ENCODE measurements at places on chromosomes 2 and 18.
A peak's percentile ranks its signal among the peaks of the same experiment; 100 is the strongest.

DNA sequence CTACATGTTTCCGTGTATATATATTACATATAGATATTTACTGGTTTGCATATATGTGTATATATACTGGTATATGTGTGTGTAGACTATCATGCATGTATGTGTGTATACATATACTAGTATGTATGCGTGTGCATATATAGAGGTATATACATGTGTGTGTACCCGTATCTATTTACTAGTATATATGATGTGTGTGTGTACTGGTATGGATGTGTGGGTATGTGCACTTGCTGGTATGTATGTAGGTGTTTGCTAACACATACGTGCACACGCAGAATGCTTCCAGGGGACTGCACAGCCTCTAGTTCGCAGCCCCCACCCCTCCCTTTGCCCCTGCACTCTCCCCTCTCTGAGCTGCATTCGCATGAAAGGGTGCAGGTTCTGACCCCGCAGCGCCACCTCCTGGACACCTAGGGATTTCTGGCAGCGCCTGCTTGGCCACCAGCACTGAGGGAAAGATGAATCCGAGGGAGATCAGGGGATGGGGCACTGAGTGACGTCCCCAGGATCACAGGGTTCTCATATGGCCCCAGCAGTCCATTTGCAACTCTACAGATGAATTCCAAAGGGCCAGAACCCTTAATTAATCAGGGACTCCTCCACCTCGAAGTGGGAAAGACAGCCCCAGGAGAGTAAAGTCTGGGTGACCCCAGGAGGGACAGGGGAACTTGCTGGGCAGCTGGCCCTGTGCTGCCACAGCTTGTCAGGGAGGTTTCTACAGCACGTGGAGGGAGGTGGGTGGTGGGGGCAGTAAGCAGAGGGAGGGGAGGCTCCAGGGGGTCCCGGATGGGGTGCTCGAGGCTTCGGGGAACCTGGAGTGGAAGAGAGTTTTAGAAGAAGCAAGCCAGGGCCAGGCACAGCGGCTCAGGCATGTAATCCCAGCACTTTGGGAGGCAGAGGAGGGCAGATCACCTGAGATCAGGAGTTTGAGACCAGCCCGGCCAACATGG is 66.8 kb upstream of the ASAP2 start:
- DNase-seq, result no peak

DNA sequence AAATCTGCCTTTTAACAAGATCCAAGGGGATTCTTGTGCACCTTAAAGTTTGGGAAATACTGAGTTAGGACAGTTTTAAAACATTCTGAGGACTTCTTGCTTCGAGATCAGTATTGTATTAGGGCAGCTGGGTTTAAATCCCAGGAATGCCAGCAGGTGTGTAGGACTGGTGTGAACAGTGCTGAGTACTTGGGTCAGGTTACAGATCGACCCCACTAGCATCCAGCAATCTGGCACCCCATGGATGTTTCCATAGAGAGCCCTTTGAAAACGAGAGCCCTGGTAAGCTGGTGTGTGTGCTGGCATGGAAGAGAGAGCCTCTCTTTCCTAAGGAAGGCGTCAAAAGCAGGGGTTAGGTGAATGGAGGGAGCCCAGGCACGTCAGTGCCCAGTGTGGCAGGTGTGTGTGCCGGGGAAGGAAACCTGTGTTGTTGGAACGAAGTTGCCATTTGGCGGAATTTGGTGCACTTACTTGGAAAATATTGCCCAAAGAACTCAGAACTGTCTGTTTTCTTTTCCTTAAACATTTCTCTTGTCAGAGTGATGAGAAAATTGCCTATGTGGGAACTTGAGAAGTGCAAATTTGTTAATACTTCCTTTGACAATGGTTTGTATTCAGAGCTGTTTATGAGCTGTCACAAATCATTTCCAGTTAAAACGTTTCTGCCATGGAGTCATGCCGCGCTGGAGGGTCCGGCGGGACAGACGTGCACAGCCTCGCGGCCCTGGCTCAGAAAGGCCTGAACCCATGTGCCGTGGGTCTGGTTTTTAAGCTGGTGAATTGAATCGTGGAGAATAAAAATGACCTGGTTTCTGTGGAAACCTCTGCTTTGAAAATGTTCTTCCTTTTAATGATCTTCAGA is 38.1 kb downstream of the LDLRAD4 start:
- DNase-seq, result no peak

DNA sequence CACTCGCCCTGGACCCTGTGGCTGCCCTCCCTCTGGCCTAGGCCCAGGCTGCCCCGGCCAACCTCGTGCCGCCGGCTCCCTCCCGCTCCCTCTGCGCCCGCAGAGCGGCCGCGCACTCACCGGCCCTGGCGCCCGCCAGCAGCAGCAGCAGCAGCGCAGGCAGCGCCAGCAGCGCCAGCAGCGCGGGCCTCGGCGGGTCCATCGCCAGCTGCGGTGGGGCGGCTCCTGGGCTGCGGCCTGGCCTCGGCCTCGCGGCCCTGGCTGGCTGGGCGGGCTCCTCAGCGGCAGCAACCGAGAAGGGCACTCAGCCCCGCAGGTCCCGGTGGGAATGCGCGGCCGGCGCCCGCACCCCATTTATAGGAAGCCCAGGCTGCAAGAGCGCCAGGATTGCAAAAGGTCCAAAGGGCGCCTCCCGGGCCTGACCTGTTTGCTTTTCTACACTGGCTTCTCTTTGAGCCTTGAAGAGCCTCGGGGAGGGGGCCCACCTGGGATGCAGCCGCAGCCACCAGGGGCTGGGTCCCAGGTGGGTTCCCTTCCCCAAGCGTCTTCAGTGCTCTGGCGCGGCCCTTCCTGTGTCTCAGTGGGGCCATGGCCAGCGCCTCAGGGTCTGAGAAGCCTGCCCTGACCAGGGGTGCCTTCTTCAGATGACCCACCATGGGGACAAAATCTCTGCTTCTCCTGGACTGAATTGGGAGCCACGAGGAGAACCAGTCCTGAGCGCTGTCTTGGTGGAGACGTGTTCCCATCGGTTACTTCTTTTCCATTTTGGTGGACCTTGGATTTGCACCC is at the start of gene APOB:
APOB (minus strand) TSS at position 330 of the 789 bp plus-strand sequence; CDS start at position 202, 128 bp downstream.
- no peak for DNase-seq

- DNase-seq, result no peak
These were observed 6.2 kb downstream of the COPS9 start for GRCh38 chr2:240129731-240130392.

GRCh38 chr2:11810237-11810977 is 64.0 kb downstream of the LPIN1 start:
- no peak for DNase-seq

DNA sequence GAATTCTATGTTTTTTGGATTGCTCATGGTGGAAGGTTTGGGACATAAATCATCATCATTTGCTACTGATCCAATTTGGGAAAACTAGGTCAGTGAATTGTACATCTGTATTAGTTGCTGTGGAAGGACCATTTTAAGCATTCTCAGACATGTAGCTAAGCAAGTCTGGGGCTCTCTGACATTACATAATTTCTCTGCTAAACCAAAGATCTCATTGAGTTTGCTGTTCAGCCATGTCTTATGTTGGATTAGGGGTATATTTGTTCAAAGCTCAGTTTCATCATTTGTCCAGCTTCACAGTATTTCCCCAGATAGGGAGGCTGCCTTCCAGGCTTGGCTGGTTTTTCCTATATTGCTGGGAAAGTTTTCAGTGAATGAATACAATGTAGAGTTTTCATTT is 399.7 kb downstream of the MTX2 start:
- no peak for DNase-seq

- no peak for DNase-seq
These were observed 157.2 kb upstream of the COPS8 start for GRCh38 chr2:236928380-236929037.

DNA sequence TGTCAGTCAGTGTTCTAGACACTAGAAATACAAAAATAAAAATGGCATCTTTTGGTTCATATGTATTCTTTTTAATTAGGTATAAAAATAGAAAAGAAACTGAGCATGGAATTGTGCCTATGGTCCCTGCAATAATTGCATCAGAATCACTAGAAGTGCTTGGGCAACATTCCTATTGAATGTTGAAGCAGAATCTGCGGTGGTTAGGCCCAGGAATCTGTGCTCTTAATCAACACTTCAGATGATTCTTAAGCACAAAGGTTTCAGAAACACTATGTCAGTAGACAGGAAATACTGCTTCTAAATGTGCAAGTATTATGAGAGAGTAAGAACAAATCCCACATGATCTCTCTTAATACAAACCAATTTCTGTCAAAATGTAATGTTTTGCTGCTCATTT is 20.3 kb upstream of the RBBP8 start:
- no peak for DNase-seq

DNA sequence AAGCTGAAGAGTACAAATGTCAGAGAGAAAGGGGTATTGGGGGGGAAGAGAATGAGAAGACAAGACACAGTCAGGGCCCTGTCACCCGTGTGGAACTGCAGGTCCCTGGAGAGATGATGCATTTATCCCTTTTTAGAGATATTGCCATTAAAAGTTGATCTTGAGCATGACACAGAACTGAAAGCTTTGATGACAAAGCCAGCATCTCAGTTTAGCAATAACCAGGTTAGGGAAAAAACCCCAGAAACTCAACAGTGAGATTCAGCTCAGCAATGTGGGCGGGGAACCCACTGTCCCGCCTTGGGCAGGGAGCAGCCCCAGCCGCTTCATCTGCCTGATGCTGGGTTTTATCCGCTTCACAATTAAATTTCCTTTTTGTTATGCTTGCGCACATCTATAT is 181.1 kb downstream of the NEDD4L start:
- DNase-seq, result no peak

DNA sequence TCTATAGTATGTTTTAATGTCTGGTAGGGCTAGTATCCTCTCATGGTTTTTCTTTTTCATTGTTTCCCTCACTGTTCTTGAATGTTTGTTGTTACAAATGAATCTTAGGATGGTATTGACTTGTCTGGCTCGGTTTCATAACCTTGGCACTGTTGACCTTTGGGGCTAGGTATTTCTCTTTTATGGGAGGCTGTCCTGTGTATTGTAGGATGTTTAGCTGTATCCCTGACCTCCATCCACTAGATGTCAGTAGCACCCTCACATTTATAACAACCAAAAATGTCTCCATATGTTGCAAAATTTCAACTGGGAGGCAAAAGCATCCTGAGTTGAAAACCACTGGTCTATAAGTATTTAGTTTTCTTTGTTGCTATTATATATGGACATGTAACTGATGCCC is 7.0 kb upstream of the AOX1 start:
- DNase-seq, result peak; percentile 10

DNA sequence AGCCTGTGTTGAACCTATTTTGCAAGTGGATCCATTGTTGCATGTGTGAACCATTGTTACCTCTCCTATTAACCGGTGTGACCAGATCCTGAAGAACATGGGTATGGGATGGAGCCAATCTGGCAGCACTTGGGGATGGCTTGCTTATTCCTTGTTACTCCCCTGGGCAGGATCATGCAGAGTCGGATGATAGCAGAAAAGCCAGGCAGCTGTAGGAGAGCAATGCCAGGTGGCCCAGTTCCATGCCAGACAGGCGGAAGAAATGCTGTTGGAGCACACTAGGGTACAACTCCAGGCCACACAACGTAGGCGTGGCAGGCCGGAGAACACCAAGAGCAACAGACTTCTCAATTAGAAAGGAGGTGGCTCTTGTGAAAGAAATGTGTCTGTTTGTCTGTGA is 16.3 kb upstream of the MYO1B start:
- DNase-seq, result no peak

- DNase-seq, result no peak
These were observed 50.9 kb downstream of the DCDC2C start for GRCh38 chr2:3754280-3754679.

GRCh38 chr2:230459216-230459615 is 43.2 kb downstream of the SP100 start:
- no peak for DNase-seq

DNA sequence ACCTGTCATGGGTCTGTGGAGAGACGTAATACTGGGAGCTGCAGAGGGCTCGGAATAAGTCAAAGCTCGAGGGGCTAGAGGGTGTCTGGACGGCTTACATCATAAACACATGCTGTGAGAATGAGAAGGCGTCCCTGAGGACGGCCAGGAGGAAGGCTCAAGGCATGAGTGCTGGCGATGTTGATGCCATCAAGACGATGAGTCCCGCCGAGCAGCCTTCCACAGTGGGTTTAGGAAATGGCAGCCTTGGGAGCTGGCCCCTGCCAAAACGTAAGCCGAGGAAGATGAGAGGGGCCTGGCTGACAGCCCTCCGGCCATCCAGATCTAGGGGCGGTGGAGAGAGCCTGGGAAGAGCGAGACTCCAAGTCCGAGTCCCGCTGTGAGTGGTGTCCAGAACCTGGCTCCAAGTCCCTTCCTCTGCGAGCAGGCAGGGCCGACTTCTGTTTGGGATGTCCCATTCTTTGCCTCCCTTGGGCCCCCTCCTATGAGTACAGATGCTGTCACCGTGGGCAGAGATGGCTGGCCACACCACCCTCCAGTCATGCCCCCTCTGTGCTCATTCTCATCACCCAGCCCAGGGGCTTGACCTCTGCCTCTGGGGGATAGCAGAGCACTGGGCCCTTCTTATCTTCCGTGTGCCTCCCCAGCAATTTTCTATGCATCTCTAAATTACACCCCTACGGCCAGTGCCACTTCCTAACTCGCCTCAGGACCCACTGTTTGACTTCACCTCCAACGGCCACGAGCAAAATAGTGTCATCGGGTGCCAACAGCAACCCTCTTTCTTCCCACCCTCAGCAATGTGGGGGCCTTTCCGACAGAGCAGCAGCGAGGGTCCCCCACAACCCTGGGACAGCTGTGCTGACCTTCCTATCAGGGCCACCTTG is 175.7 kb downstream of the FAM210A start:
- DNase-seq, result no peak

DNA sequence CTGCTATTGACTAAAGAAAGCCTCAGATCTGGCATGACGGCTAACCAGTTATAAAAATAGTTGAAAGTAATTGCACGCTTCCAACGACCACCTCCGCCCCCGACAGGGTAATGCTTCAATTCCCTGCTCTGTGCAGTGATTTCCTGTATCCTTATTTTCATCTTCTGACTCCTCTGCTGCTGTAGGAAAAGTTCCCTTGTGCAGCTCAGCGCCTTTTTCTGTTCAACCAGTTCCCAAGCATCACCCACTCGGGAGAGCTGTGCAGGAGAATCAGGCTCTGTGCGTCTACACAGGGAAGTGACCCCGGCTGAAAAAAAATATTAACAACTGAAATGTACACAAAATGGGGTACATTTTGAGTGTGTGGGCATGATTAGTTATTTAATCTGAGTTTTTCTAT is 91.3 kb upstream of the COPS8 start:
- no peak for DNase-seq

- no peak for DNase-seq
These were observed 143.5 kb upstream of the TPO start for GRCh38 chr2:1269812-1270211.

DNA sequence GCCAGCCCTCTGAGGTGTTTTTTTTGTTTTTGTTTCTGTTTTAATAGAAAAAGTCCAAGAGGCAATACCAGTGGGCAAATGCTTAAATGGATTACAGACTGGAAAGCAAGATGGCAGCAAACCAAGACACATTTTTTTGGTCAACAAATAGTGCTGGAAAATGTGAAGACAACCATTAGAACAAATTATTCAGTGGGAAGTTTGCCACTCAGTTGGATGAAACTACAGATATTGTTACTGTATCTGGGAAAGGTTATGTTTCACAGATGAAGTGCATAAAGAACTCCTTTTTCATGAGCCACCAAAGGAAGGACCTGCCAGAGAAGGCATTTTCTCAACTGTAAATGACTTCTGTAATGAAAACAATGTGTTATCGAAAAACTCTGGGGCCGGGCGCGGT is 93.0 kb upstream of the ODC1 start:
- DNase-seq, result no peak

Measured in HFF-Myc (cell line).